ENCODE measurements at places on chromosomes 11 and 22. TPM values are rescaled to one million over a fixed set of nuclear protein-coding genes. Genes with fewer than 3 reads are reported as not detected.

- no peak for DNase-seq
Observed at GRCh38 chr11:124331873-124332272, 11.9 kb upstream of the OR8D2 start.

DNA sequence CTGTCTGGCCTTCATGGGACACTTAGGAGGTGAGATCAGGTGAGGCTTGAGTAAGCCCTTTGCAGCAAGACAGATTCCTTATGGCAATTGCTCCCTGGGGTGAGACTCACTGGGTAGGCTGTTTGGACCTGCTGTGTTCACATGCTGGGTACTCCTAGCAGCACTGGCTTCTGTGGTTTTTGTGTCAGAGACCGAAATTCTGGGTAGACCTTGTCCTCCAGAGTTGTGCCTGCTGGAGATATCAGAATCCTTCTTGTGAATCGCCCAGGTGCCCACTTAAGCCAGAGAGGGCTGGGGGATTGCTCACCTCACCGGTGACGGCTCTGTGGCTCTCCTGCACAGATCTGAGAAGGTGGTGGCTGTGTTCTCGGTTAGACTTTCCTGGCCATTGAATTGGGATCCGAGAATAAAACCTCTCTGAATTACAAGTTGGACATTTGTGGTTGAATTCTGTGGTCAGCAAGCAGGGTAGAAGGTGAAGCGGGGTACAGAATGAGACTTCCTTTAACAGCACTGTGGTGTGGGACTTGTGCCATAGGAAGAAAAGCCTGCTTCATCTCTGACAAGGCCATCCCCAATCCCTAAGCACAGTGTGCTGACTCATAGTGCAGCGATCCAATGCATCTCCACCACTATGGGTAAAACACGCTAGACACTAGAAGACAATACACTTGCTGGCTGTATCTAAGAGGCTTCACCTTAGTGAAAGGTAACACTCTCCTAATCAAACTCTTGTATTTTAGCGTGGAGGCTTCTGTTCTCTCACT, 52.5 kb upstream of the TTC12 start:
- no peak for DNase-seq

PGAP2 gene
- total RNA-seq: 21.5 TPM

GPR83 gene
- 0.10 TPM for total RNA-seq

DNA sequence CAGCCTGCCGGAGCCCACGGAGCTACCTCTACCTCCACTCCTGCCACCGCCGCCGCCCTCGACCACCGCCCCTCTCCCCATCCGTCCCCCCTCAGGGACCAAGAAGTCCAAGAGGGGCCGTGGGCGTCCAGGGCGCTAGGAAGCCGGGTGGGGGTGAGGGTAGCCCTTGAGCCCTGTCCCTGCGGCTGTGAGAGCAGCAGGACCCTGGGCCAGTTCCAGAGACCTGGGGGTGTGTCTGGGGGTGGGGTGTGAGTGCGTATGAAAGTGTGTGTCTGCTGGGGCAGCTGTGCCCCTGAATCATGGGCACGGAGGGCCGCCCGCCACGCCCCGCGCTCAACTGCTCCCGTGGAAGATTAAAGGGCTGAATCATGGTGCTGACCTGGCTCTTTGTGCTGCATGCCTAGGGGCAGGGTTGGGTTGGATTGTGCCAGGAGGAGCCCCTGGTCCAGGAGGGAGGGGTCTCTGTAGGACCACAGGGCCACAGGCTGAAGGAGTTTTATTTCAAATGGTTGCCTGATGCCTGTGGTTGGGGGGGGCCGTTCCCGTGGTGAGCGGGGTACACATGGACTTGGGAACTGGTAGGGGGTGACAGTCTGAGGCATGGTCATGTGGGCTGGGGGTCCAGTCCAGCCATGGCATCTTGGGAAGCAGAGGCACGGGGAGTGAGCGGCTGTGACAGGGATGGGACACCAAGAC, 2.3 kb downstream of the PTPRCAP start:
- DNase-seq: no peak

DNA sequence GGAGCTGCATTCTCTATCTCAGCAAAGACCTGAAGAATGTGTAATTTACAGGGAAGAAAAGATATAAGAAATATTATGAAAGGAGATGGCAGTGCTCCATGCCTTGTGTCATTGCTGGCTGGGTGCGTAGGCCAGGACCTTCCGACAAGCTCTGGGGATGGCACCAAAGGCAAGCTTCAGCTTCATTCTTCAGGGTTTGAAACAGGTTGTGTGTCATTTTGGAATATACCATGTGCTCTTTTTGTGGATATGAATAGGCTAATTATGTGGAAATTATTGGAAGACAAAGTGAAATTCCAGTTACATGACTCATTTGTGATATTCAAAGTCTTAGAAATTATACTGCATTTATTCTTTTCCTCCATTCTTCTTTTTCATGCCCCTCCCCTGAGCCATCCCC, 5.7 kb upstream of the KIRREL3 start:
- DNase-seq: no peak

DNA sequence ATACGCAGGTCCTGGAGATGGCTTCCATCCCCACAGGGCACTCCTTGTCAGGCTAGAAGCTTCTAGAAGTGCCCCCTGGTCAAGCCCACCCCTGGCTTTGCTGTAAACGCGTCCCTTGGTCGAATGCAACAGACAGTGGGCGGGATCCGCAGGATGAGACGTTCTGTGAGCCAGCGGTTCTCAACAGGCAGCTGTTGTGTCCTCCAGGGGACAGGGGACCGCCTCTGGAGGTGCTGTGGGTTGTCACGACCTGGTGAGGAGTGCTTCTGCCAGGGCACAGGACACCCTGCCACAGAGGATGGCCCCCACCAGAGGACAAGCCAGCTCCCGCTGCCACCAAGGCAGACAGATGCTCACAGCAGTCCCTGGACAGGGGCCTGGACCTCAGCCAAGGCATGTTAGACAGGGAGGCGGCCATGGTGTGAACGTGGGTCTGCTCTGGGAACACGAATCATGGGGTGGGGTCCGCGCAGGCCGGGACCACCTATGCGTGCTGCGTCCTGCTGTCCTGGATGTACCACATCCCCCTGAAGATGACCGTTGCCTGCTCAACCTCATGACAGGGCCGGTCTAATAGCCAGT, 11.7 kb downstream of the CRELD2 start:
- DNase-seq: no peak

GRCh38 chr11:45755281-45755859, 49.6 kb upstream of the SLC35C1 start:
- no peak for DNase-seq

PRAME gene
- 0.45 TPM for total RNA-seq

GRCh38 chr22:35835998-35836691, 118.5 kb downstream of the APOL5 start:
- peak; percentile 71 for DNase-seq

GRCh38 chr22:27468712-27469111, 332.8 kb downstream of the MN1 start:
- no peak for DNase-seq

GRCh38 chr11:100574894-100575769, 112.0 kb upstream of the ARHGAP42 start:
- DNase-seq: peak; percentile 6

RASSF10 gene
- total RNA-seq: not detected

- DNase-seq: no peak
Observed at GRCh38 chr11:111939836-111940604, 2.9 kb downstream of the DIXDC1 start.

- DNase-seq: no peak
Observed at GRCh38 chr22:39967996-39968972, 8.1 kb downstream of the TMA7B start.

RFPL3 gene
- total RNA-seq: not detected

MRTFA gene
- total RNA-seq: 9.9 TPM

XKR3 gene
- total RNA-seq: not detected

DNA sequence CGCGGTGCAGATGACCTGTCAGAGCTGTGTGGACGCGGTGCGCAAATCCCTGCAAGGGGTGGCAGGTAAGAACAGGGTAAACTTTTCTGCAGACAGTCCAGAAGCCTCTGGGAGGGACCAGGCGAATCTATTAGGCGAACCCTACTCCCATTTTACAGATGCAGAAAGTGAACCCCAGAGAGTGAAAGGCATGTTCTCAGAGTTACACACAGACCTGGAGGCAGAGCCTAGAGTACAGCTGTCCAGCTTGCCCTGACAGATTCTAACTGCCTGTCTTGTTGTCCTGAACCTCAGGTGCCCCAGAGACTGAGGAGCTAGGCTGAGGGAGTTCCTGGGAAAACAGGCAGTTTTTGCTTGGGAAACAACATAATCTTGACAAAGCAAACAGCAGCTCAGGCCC, 665 bp downstream of the CCS start:
- DNase-seq: no peak

DNA sequence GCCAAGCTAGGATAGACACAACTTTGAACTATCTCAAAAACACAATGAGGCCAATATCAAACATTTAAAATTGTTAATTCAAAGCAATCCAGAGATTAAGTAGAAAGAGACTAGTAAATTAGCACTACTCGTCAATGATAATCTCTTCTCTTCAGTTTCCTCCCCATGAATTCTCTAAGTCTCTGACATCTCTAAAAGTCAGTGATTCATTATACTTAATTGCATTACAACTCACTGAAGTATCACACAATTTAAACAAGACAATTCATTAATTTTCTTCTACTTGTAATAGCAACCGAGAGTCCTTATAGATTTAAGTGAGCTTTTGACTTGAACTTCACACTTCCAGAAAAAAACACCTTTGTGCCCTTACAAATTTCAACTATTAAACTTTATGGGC, 4.3 kb downstream of the DDX6 start:
- DNase-seq: no peak

DUSP8 gene
- 0.95 TPM for total RNA-seq

SLC22A9 gene
- 1.9 TPM for total RNA-seq

Data from HepG2 (cell line).